Endodermal cell (in vitro differentiated cells): ENCODE measurements at places on chromosomes 12 and 14. TPM values are rescaled to one million over a fixed set of nuclear protein-coding genes. Genes with fewer than 3 reads are reported as not detected.

DNA sequence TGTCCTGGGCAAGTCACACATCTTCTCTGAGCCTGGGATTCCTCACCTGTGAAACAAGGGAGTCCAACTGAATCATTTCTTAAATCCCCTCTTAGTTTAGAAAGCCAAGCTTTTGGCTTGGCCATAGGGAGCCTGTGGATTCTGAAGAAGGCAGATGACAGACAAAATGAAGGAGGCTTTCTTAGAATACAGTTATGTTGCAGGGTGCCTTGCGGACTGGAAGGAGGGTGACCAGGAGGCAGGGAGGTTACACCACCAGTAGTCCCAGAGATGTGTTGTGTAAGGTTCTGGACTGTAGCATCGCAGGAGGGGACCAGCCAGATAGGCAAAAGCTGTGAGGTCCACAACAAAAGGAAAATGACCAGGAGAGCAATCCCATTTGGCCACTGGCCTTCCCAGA, 8.2 kb upstream of the ACVR1B start:
- H3K4me1 ChIP-seq: no peaks in the 10 kb centered on the region
- peak; percentile 17 for DNase-seq
- no peaks in the 10 kb centered on the region for H3K36me3 ChIP-seq
- no peak overlapping the region for H3K4me3 ChIP-seq
- no peak overlapping the region for H3K27ac ChIP-seq

- H3K36me3 ChIP-seq: peaks cover 28% of the 10 kb centered on the region
- no peak overlapping the region for H3K27ac ChIP-seq
- H3K4me1 ChIP-seq: peaks cover 18% of the 10 kb centered on the region
- no peaks in the 10 kb centered on the region for H3K27me3 ChIP-seq
- H3K4me3 ChIP-seq: peak overlapping the region; percentile 96
Measured at GRCh38 chr12:10718279-10718821, 4.8 kb downstream of the YBX3 start.

GRCh38 chr14:55133416-55133815, 4.4 kb downstream of the LGALS3 start:
- no peak overlapping the region for H3K27ac ChIP-seq
- H3K27me3 ChIP-seq: peaks cover 42% of the 10 kb centered on the region
- no peaks in the 10 kb centered on the region for H3K36me3 ChIP-seq
- no peak overlapping the region for H3K4me3 ChIP-seq

DNA sequence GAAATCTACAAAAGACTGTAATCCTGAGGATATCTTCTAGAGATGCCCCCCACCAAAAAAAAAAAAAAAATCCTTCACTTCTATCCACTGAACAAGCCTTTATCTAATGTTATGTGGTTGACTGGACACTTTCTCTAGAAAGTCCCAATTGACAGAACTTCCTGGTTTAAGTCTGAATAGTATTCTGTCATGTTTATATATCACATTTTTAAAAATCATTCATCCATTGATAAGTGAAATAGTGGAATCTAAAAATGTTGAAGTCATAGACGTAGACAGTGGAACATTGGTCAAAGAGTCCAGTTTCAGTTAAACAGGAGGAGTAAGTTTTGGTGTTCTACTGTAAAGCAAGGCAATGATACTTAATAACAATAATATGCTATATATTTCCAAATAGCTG, 297.0 kb downstream of the SSPN start:
- H3K4me3 ChIP-seq: no peak overlapping the region
- H3K27me3 ChIP-seq: no peaks in the 10 kb centered on the region
- no peak for DNase-seq
- no peak overlapping the region for H3K27ac ChIP-seq

- no peaks in the 10 kb centered on the region for H3K4me1 ChIP-seq
- no peak overlapping the region for H3K4me3 ChIP-seq
- peak; percentile 42 for DNase-seq
Measured at GRCh38 chr12:44889162-44889561, 13.0 kb upstream of the NELL2 start.

DNA sequence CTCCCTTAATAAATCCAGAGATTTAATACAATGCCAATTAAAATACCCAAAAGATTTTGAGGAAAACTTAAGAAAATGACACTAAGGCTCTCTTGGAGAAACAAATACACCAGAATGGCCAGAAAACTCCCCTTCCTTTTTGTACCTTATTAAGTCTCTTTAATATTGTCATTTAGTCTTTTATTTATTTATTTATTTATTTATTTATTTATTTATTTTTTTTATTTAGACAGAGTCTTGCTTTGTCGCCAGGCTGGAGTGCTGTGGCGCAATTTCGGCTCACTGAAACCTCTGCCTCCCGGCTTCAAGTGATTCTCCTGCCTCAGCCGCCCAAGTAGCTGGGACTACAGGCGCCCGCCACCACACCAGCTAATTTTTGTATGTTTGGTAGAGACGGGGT, 210.6 kb downstream of the DACT1 start:
- no peak overlapping the region for H3K27ac ChIP-seq
- H3K4me1 ChIP-seq: no peaks in the 10 kb centered on the region

- no peak overlapping the region for H3K27ac ChIP-seq
- no peaks in the 10 kb centered on the region for H3K27me3 ChIP-seq
- no peaks in the 10 kb centered on the region for H3K36me3 ChIP-seq
- no peak for DNase-seq
- no peak overlapping the region for H3K4me3 ChIP-seq
- no peaks in the 10 kb centered on the region for H3K4me1 ChIP-seq
Measured at GRCh38 chr12:88227263-88227662, 85.2 kb downstream of the TMTC3 start.

DNA sequence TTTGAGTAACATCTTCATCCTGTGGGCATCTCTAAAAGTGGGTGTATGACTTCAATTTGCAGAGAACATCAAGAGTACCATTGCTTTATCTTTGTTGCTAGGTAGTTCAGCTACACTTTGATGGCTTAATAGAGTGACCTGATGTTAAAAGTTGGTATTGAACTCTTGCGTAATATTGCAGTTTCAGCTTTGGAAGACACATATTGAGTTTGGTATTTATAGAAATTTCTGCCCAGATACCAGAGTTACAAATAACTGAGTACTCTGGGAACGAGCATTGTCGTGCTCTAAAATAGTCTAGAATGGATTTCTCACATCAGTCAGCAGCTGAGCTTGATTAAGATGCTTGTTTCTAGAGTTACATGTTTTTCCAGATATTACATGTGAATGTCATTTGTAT, 24.8 kb upstream of the AKAP5 start:
- no peak overlapping the region for H3K27ac ChIP-seq
- no peak overlapping the region for H3K4me3 ChIP-seq
- no peak for DNase-seq

GRCh38 chr14:102955636-102956408, 33.4 kb downstream of the AMN start:
- DNase-seq: no peak
- H3K27ac ChIP-seq: no peak overlapping the region
- peaks cover 88% of the 10 kb centered on the region for H3K36me3 ChIP-seq
- no peaks in the 10 kb centered on the region for H3K27me3 ChIP-seq
- peaks cover 6% of the 10 kb centered on the region for H3K4me1 ChIP-seq

DNA sequence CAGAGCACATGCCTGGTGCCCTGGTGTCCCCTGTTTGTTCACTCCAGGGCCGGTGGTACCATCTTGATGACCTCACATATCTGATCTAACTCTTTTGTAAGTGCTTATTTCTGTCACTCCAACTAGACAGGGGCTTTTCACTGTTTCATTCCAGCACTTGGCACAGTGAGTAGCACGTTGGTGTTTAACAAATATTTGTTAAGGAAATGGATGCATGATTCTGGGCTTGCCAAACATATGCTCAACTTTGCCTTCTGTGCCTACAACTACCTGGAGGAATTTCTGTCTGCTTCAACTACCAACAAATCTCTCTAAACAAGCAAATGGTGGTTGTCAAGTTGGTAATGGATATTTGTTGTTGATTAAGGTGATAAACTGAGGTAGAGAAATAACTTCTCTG, 31.6 kb downstream of the PDE6H start:
- DNase-seq: no peak
- H3K4me1 ChIP-seq: no peaks in the 10 kb centered on the region
- H3K27ac ChIP-seq: no peak overlapping the region
- no peak overlapping the region for H3K4me3 ChIP-seq

GRCh38 chr14:23567186-23568020, at the start of gene AP1G2:
AP1G2 (minus strand) TSS chr14:23567791; CDS start chr14:23567314, 477 bp downstream.
- H3K27ac ChIP-seq: no peak within 1 kb of the TSS
- H3K36me3 ChIP-seq: peaks cover 34% of the 10 kb centered on the region
- no peaks in the 10 kb centered on the region for H3K27me3 ChIP-seq
- H3K4me3 ChIP-seq: peak within 1 kb of the TSS; percentile 91
- DNase-seq: peak; percentile 96

- DNase-seq: no peak
- H3K4me1 ChIP-seq: peaks cover 3% of the 10 kb centered on the region
- H3K27ac ChIP-seq: no peak overlapping the region
- H3K4me3 ChIP-seq: no peak overlapping the region
Measured at GRCh38 chr14:64296561-64296960, 2.4 kb upstream of the ESR2 start.

- H3K4me1 ChIP-seq: no peaks in the 10 kb centered on the region
- no peak overlapping the region for H3K4me3 ChIP-seq
- no peaks in the 10 kb centered on the region for H3K36me3 ChIP-seq
- DNase-seq: no peak
- H3K27me3 ChIP-seq: no peaks in the 10 kb centered on the region
Measured at GRCh38 chr14:51210594-51210993, 29.5 kb upstream of the TMX1 start.

DNA sequence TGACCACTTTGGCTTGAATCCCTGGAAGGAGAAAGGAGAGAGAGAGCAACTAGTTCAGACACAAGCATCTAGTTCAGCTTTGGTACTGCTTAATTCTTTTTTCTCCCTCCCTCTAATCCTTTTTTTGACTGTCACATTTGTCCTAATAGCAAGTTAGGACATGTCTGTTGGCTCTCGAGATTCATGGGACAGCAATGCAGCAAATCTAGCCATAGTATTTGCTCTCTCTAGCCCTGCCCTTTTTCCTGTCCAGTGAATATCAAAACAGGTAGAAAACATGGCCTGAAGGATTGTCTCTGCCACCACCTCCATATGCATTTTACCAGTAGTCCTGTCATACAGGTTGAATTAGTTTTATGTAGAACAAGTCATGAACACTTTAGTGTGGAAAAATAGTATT, 116.4 kb downstream of the PTPRB start:
- no peak overlapping the region for H3K27ac ChIP-seq
- no peaks in the 10 kb centered on the region for H3K4me1 ChIP-seq
- no peaks in the 10 kb centered on the region for H3K36me3 ChIP-seq
- no peak overlapping the region for H3K4me3 ChIP-seq
- no peak for DNase-seq

DNA sequence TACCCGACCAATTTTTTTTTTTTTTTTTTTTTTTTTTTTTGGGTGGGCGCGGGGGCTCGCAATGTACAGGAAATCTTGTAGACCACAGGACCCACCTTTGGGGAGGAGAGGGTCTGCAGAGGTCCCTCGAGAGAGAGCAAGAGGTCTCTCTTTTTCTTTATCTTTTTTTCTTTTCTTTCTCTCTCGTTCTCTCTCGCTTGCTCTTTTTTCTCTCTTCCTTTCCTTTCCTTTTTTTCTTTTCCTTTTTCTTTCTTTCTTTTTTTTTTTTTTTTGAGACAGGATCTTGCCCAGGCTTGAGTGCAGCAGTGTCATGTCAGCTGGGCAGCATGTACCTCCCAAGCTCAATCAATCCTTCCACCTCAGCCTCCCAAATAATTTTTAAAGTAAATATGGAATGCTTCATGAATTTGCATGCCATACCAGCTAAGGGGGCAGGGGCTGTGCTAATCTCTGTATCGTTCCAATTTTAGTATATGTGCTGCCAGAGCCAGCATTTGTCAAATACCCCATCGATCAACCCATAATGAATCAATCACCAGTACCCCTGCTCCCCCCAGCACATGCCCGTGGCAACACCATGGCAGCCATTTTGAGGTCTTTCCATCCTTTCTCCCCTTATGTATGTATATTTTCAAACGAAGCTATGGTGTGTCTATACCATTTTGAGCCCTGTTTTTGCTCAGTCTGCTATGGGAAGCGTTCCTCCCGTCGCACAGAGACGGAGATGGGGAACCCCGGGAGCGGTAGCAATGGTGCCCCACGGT, 9.3 kb downstream of the PAPLN start:
- no peak overlapping the region for H3K27ac ChIP-seq
- DNase-seq: no peak
- H3K36me3 ChIP-seq: no peaks in the 10 kb centered on the region

DNA sequence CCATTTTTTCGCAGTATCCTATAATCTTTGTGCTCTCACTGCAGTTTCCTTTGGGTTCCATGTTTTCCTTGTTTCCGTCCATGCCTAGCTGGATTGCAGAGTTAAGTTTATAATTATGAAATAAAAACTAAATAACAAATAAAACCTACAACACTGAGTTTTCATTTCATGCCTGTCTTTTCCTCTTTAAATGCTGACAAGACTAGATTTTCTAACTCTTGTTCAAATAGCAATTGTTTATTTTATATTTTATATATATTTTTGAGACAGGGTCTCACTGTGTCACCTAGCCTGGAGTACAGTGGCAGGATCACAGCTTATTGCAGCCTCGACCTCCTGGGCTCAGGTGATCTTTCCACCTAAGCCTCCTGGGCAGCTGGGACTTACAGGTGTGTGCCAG, 5.3 kb upstream of the GEMIN2 start:
- no peaks in the 10 kb centered on the region for H3K27me3 ChIP-seq
- DNase-seq: no peak
- no peaks in the 10 kb centered on the region for H3K36me3 ChIP-seq
- peaks cover 3% of the 10 kb centered on the region for H3K4me1 ChIP-seq
- H3K4me3 ChIP-seq: no peak overlapping the region

DNA sequence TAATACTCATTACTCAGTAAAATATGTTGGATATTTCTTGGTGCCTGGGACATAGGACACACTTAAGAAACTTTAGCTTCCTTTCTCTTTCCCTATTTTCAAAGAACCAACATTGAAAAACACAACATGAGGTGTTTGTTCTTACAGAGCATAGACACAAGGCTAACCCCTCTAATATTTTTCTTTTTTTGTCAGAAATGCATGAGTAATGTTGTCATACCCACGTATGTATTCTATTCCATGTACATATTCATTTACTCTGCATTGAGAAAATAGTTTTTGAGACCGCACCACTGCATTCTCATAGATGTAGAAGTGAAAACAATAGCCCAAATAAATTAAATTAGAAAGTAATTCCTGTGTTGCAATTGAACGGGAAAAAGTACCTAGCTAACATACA, 13.0 kb downstream of the PAX9 start:
- no peaks in the 10 kb centered on the region for H3K4me1 ChIP-seq
- no peak overlapping the region for H3K4me3 ChIP-seq
- DNase-seq: no peak
- no peaks in the 10 kb centered on the region for H3K36me3 ChIP-seq

DNA sequence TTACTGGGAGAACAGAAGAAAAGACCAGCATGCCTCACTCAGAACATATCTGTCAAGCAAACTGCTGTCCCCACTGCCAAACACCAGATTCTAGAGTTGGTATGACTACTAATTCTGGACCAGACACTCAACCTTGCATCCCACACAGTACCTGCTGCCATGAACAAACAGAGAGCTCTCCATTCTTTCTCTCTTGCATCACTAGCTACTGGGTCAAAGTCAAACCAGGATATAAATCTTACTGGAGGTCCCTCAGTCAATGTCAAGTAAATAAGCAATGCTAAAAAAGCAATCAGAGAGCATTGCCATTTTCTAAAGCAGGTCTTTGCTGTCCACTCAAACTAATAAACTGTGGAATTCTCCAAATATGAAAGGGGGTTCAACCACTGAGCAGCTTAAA, 452.4 kb upstream of the SEL1L start:
- H3K4me3 ChIP-seq: no peak overlapping the region
- H3K36me3 ChIP-seq: no peaks in the 10 kb centered on the region
- H3K27ac ChIP-seq: no peak overlapping the region
- no peaks in the 10 kb centered on the region for H3K27me3 ChIP-seq
- no peak for DNase-seq
- H3K4me1 ChIP-seq: no peaks in the 10 kb centered on the region

Gene RNF34
- total RNA-seq: 42.7 to 72.6 TPM (median 72.1 TPM) in 3 replicates

Gene DLGAP5
- total RNA-seq: 71.1 and 72.1 TPM in 2 replicates

Gene GLIPR1L2
- total RNA-seq: 0.28 to 0.58 TPM (median 0.29 TPM) in 3 replicates

Gene WNT1
- not detected in 3 replicates for total RNA-seq

Gene RBM25
- 126 to 167 TPM (median 164 TPM) in 3 replicates for total RNA-seq

Gene E2F7
- 18.0 and 21.2 TPM in 2 replicates for total RNA-seq

Gene IFI27
- 5.4 to 9.0 TPM (median 7.1 TPM) in 3 replicates for total RNA-seq
